ENCODE measurements at places on chromosomes 12 and 14.

GRCh38 chr12:49503674-49504180, 35.1 kb upstream of the KCNH3 start:
- DNase-seq: peak; percentile 55

DNA sequence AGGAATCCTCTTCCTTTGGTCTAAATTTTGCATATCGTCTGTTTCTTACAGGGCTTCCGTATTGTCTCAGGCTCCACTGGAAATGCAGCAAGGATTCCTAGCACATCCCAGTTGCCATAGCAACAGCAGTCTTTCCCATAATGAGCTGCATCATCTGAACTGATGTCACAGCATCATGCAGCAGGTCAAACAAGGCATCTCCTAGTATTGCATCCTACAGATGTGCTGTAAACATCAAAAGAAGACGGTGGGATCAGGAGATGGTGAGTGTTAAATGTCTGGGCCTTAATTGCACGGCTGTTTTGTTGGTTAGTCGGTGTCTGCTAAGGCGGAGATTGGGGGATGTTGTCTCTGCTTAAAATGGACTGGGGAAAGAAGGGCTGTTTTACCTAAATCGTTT, at the start of gene AKAP6:
Gene AKAP6 (plus strand): TSS at position 153 of the 400 bp plus-strand sequence. CDS start 104,196 bp downstream, outside the sequence.
- DNase-seq: no peak

- peak; percentile 56 for DNase-seq
These were observed 115.8 kb downstream of the DAD1 start for GRCh38 chr14:22472935-22473854.

DNA sequence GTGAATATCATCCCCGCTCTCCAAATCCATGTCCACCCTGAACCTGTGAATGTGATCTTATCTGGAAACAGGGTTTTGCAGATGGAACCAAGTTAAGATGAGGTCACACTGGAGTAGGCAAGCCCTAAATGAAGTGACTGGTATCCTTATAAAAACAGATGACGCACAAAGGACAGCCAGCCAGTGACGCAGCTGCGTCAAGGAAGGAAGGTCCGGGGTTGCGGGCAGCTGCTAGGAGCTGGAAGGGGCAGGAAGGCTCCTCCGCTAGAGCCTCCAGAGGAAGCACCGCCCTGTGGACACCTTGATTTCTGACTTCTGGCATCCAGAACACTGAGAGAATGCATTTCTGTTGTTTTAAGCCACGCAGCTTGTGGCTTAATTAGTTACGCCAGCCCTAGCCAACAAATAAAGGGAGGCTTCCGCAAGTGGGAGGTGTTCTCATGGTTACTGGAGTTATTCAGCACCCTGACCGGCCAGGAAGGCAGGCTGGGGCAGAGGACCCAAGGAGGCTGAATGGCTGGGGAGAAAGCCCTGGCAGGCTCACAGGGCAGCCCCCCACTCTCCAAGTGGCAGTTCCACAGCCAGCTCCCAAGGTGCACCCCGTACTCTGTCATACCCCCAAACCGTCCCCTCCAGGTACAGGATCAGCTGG, 127.6 kb upstream of the NCOR2 start:
- DNase-seq: no peak

DNA sequence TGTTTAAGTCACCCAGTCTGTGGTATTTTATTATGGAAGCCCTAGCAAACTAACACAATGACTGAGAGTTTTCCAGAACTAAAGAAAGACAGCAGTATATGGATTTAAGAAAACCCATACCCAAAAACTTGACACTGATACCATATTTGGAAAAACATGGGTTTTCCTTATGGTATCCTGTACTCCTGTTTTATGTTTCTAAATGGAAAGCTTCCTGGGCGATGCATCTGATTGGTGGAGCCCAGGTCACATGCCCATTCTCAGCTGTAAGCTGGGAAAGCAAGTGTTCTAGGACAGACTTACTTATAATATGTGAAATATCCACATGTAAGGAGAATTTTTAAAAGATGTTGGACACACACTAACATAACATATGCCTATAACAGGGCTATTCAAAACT, 4.5 kb upstream of the RNASE4 start:
- no peak for DNase-seq

GRCh38 chr12:83110424-83110823, 423.7 kb downstream of the TMTC2 start:
- no peak for DNase-seq

DNA sequence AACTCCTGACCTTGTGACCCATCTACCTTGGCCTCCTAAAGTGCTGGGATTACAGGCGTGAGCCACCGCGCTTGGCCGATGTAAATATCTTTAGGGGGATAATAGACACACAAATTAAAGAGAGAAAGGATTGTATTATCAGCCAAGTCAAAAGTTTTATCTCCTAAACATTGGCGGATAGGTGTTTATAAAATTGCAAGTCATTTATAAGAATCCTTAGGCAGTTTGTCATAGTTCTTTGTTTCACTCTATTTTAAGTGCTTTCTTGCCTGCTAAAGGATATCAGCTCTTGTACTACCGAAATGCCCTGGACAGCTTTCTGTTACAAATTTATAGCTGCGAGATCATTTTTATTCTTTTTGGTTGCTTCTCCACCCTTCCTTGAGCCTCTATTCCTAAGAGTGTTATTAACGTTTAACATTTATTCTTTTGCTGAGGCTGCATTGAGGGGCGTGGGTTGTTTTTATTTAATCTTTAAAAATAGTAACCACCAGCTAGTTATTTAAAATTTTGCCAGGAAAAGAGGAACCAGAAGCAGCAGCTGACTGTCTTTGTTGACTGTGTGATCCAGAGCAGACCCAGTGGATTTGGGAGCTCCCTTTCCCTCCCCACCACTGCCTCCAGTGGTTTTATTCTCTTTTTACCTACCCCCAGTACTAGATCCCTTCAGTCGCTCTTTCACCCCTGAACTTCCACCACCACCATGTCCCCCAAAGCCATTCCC, 106.4 kb downstream of the DIP2B start:
- no peak for DNase-seq

DNA sequence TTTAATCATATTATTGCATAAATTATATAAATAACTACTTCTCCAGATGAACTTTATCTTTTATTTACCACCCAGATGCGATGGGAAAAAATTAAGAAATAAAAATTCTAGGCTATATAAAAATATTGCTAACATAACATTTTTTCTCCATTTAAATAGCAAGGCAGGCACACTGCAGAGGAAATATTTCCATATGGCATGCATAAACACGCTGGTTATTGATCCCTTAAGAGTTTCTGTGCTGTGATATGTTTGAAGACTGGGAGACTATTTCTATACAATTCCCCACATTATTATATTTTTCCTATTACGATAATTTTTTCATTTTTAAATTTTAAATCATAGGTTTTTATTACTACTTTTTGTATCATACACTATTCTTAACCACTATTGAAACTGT, 131.5 kb downstream of the C12orf50 start:
- no peak for DNase-seq

- DNase-seq: no peak
These were observed 154.1 kb upstream of the SYT10 start for GRCh38 chr12:33593753-33594152.

GRCh38 chr14:23632461-23633159, 3.6 kb upstream of the DHRS2 start:
- no peak for DNase-seq

DNA sequence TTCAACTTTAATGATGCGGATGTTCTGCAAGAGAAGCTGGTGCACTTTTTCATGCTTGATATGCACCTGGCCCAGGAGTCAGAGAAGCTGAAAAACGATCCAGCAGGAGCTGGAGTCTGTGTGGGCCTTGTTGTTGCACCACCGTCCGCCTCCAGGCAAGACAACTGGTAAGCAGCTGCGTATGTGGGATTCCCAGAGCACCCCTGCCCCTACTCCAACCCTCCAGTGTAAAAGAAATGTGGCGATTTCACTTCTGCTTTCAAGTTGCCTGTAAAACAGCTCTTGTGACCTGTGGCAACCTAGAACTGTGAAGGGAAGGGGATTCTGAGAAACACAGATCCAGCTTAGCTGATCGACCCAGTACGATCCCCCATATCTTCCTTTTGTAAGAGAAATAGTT, 154.1 kb upstream of the PELI2 start:
- no peak for DNase-seq

DNA sequence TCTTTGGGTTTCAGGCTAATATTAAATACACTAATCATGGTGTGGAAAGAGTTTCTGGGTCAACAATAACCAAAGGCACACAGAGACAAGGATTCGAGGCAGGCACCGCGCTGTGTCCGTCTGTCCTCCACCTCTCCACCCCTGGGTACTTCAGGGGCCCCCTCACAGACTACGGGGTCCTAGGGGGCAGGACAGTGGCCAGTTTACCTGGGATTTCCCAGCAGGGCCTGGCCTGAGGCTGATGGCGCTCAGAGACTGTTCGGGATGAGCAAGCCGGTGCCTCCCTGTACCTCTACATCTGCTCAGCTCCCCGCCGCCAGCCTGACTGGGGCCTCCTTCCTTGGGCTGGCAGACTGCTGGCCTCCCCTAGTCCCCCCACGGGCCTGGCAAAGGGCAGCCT, 18.1 kb upstream of the EIF5 start:
- no peak for DNase-seq
